Left hindlimb (tissue), 1 donor: ENCODE measurements at places on chromosomes 2 and 18.

DNA sequence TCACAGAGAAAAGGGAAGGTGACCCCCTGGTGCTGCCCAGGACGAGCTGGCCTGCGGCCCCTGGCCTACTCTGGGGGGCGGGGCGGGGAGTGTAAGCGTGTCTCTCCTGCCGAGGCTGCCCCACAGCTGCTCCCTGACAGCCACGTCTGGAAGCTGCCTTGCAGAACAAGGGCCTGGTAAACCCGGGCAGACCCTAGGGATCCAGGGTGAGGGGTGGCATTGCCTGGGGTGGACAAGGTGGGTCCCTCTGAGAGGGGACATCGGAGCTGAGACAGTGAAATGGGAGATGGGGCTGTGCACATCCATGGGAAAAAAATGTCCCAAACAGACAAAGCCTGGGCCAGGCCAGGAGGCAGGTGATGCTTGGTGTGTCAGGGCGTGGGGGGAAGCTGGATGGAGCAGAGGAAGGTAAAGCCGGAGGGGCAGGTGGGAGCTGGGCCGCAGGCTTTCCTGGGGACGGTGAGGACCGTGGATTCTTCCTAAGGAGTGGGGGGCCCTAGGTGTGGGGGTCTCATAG, 66.0 kb upstream of the HDAC4 start:
- DNase-seq: peak; percentile 16

DNA sequence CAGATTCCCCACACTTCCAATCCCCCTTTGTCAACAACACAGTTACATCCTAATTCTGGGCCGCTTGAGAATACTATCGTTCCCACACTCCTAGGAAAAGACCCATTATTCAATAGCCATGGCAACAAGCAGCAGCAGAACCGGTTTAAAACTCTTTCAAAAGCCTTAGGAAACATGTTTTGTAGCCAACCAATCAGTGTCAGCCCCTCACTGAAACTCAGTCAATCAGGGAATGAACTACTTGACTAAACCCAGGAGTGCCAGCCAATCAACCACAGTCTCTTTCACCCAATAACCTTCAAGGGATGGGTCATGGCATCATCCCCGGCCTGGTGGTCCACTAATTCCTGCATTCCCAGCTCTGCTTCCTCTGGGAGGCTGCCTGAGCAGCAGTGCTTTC, 204.8 kb upstream of the HS6ST1 start:
- DNase-seq: no peak

DNA sequence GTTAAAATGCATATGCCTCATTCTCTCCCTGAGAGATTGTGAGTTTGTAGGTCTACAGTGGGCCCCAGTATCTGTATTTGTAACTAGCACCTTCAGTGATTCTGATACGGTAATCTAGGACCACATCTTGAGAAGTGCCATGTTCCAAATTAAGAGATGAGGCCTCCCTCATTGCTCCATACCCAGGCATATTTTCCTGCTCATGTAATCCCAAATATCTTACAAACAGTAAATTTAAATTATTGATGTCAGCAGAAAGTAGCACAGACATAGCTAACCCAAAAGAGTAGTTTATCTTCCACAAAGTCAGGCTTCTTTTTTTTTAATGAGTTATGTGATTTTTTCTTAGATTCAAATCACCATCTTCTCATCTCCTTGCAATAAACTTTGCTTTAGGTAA, 263.8 kb downstream of the SETBP1 start:
- DNase-seq: no peak

DNA sequence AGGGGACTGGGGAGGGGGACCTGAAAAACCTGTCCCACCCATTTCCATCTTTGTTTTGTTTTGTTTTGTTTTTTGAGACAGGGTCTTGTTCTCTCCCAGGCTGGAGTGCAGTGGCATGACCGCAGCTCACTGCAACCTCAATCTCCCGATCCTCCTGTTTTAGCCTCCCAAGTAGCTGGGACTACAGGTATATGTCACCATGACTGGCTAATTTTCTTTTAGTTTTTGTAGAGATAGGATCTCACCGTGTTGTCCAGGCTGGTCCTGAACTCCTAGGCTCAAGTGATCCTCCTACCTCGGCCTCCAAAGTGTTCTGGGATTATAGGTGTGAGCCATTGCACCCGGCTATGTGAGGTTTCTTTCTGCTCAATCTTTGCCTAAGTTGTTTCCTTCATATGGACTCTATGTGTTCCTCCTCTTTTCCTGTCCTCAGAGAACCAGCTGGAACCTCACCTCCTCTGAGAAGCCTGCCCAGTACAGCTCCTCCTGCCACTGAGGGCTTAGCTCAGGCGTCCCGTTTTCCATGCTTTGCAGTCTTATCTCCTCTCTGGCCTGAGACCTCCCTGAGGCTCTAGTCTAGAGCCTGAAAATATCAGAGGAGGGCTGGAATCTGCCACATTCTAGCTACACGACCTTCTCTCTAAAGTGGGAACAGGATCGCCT, 74.8 kb downstream of the HS1BP3 start:
- no peak for DNase-seq

GRCh38 chr2:207929923-207930322, 95.4 kb downstream of the PLEKHM3 start:
- DNase-seq: no peak

- DNase-seq: no peak
Measured at GRCh38 chr2:195122653-195123052, 534.4 kb upstream of the SLC39A10 start.

GRCh38 chr2:237663517-237664110, 36.2 kb downstream of the LRRFIP1 start:
- DNase-seq: peak; percentile 67

DNA sequence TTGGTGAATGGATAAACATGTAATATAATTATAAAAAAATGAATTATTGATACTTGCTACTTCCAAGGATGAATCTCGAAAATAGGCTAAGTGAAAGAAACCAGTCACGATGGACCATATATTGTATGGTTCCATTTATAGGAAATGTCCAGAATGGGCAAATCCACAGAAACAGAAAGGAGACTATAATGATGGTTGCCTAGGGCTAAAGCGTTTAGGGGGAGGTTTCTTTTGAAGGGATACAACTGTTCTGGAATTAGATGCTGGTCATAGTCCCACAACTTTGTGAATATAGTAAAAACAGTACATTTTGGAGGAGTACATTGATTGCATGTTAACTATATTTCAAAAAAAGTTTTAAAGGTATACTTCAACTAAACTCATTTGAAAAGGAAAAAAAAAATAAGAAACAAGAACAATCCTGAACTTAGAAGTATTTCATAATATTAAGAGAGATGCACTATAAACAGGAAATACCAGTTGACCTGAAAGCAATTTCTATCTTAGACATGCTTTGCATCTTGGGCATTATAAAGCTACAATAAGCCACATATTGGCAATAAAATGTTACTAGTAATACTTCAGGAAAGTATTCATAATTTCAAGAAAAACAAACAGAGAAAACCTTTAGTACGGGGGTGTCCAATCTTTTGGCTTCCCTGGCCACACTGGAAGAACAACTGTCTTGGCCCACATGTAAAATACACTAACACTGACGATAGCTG, 130.0 kb downstream of the C2orf74 start:
- no peak for DNase-seq

DNA sequence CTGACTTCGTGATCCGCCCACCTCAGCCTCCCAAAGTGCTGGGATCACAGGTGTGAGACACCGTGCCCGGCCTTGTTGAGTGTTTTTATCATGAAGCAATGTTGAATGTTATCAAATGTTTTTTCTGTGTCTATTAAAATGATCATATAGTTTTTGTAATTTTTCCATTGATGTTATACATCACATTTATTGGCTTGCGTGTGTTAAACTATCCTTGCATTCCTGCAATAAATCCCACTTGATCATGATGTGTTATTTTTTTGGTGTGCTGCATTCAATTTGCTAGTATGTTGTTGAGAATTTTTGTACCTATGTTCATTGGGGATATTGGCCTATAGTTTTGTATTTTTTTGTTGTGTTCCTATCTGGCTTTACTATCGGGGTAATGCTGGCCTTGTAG, 113.1 kb upstream of the PARD3B start:
- DNase-seq: no peak

DNA sequence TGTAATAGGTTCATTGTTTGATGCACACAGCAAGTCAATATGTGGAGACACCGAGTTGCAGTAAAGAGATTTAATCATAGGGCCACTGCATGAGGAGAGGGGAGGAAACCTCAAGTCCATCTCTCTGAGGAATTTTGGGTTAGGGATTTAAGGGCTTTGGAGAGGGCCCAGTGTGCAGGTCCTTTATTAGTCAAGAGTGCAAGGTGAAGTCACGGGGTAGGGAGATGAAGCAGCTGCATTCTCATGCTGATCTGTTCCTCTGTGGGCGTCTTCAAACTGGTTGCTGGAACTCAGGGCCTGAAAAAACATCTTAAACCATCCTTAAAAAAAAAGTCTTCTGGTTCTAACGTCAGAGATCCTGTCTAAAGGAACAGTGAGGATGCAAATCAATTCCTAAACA, 131.6 kb downstream of the NXPH2 start:
- no peak for DNase-seq

DNA sequence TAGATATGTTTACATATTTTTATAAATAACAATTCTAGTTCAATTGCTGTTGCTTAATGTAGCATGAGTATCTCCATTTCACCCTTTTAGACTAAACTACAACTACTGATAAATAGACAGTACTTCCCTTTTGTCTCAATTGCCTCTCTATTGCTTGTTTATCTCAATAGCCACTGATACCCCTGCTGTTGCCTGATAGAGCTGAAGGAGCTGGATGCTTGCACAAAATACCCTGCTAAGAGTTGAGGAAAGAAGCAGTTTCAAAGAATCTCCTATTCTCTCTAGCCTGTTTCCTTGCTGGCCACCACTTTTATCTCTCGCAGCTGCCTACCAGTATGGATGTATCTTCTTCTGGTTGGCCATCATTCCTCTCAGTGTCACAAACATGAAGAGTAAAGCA, 16.9 kb upstream of the ZNF804A start:
- no peak for DNase-seq

- no peak for DNase-seq
Measured at GRCh38 chr18:57561261-57561660, 25.2 kb downstream of the FECH start.

GRCh38 chr2:235025800-235026536, 74.2 kb downstream of the SH3BP4 start:
- DNase-seq: no peak

- DNase-seq: no peak
Measured at GRCh38 chr2:69089998-69090397, 77.0 kb downstream of the ANTXR1 start.

DNA sequence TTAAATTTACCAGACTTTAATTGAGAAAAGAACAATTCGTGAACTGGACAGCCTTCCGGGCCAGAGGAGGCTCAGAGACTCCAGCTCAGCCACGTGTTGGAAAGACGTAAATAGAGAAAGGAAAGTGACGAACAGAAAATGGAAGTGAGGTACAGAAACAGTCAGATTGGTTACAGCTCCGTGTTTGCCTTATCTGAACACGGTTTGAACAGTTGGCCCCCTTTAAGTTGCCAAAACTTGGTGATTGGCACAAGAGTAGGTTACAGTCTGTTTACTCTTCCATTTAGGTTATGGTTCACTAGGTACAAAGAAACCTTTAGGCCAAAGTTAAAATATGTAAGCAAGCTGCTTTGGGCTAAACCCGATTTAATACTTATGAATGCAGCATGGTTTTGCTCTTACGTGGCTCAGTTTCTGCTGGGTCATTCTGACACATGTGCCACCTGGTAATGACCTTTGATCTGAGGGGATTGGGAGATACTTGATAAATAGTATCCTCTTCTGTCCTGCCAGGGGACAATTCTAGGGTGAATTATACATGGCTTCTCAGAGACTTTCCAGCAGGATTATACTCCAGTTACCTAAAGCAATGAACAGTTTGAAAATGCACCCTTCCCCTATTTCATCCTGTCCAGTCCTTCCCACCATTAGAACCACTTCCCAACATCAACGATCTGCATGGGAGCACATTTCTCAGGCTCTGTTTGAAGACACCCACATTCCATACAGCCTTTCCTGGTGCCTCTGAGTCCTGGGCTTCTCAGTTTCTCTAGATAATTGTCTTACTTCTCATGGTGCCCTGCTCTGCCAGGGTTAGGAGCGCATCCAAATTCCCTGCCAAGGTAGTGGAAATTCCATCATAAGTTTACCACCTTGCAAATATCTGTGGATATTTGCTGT, 65.1 kb upstream of the TGIF1 start:
- no peak for DNase-seq

GRCh38 chr2:100580367-100581276, 17.8 kb downstream of the PDCL3 start:
- no peak for DNase-seq

GRCh38 chr2:173652767-173653431, 298.2 kb downstream of the CDCA7 start:
- DNase-seq: no peak

- no peak for DNase-seq
Measured at GRCh38 chr18:41121116-41121826, 833.8 kb upstream of the PIK3C3 start.

- DNase-seq: peak; percentile 29
Measured at GRCh38 chr2:120442923-120443571, 97.1 kb downstream of the INHBB start.

GRCh38 chr2:145927131-145927950, 1407.4 kb upstream of the ZEB2 start:
- DNase-seq: no peak

DNA sequence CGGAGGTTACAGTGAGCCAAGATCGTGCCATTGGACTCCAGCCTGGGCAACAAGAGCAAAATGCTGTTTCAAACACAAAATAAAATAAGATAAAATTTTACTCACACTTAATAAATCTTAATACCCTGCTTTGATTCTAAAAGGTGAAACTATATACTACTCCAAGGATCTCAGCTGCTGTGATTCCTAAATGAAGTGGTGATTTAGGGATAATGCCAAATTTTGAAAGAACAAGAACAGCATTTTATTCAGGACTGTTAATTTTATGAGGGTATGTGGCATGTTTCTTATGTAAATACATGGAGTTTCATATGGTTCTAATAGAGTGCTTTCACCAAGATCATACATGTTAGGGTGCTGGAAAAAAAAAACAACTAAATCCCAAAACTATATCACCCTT, 199.7 kb upstream of the PID1 start:
- no peak for DNase-seq

- no peak for DNase-seq
Measured at GRCh38 chr2:54639609-54640008, 83.9 kb upstream of the EML6 start.

- no peak for DNase-seq
Measured at GRCh38 chr2:239499726-239500573, 99.1 kb upstream of the HDAC4 start.

DNA sequence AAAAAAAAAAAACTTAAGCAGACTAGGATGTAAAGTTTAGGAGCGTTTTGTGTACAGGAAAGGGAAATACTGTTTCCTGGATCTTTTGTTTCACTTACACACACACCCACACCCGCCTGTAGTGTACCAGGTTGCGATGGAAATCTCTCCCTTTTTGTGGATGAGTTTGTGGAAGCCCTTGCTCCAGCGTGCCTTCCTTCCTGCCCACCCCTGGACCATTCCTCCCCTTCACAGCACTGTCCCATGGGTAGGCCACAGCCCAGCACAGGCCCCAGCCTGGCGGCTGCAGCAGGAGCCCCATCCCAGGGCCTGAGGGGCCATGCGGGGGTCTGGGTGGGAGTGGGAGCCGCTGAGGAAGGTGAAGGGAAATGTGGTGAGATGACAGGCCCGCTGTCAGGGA, 15.1 kb downstream of the MALL start:
- no peak for DNase-seq
